ENCODE measurements at places on chromosomes 4 and X. TPM values are rescaled to one million over a fixed set of nuclear protein-coding genes. Genes with fewer than 3 reads are reported as not detected.
A peak's percentile ranks its signal among the peaks of the same experiment; 100 is the strongest.

- no peak for DNase-seq
These were observed 4.8 kb downstream of the SH3BP2 start for GRCh38 chr4:2797545-2798305.

The NHSL2 gene
- 0.05 TPM for total RNA-seq

DNA sequence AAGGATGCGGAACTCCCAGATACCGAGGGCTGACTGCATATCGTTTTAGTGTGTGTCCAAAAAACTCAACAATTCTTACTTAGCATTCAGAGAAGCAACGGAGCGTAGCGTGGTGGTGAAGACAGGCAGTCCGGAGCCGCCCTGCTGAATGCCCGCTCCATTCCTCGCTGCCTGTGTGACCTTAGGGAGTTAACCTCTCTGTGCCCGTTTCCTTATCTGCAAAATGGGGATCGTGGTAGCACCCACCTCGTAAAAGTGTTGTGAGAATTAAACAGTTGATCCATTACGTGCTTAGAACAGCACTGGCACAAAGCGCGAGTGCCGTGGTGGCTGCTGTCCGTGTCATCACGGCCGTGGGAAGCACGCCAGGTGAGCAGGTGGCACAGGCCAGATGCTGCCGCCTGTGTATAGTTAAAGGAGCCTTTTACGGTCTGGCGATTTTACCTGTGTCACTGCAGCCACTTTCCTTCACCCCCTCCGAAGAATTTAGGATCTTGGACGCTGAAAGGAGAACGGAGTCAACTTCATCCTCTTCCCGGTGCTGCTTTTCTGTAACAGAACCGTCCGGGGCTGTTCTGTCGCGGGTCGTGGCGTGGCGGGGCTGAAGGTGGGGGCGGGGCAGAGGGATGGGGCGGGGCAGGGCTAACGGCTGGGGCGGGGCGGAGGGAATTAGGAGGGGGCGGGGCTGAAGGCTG lies 885 bp downstream of the CCDC110 start:
- peak; percentile 10 for DNase-seq

GRCh38 chr4:93029769-93030168 lies 726.0 kb downstream of the GRID2 start:
- no peak for DNase-seq

- DNase-seq = no peak
These were observed 10.0 kb upstream of the LNX1 start for GRCh38 chr4:53601251-53601764.

GRCh38 chrX:12975670-12975965 lies 708 bp downstream of the TMSB4X start:
- DNase-seq = no peak
